Epithelial cell of esophagus (primary cell): ENCODE measurements at places on chromosomes 11 and 22.

- DNase-seq, result no peak
Measured at GRCh38 chr22:46761017-46761416, 1.4 kb upstream of the TBC1D22A start.

GRCh38 chr11:103344886-103345285 lies 235.7 kb downstream of the DYNC2H1 start:
- no peak for DNase-seq

- DNase-seq, result peak; percentile 18
Measured at GRCh38 chr22:39379756-39380730, 19.5 kb upstream of the TAB1 start.

GRCh38 chr22:36065462-36065774 lies 36.8 kb upstream of the RBFOX2 start:
- DNase-seq, result no peak

GRCh38 chr11:95254716-95255115 lies 23.7 kb upstream of the SESN3 start:
- DNase-seq, result no peak

- DNase-seq, result peak; percentile 21
Measured at GRCh38 chr11:22778642-22779041, 51.0 kb downstream of the SVIP start.

DNA sequence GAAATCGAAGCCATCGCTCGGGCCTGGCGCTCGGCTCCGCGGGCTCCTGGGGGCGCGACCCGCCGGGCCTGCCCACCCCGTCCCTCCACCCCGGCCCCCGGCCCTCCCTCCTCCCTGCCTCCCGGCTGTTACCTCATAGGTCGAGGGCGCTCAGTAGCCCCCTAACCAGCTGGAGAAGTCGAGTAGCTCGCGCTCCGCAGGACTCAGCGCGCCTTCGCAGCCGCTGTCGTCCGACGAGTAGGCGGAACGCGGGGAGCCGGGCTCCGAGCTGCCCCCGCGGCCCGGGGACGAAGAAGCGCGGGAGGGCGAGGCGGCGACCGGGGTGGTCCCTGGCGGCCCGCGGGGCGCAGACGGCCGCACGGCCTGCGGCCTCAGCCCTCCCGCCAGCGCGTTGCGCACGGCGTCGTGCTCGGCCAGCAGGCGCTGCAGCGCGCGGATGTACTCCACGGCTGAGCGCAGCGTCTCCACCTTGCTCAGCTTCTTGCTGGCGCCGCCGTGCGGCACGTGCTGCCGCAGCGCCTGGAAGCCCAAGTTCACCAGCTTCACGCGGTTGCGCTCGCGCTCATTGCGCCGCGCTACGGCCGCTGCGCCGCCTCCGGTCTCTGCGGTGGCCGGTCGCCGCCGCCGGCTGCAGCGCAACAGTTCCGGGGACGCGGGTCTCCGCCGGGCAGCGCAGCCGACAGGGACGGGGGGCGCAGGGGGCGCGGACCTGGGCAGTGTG lies 627 bp downstream of the ASCL2 start:
- DNase-seq, result peak; percentile 84

DNA sequence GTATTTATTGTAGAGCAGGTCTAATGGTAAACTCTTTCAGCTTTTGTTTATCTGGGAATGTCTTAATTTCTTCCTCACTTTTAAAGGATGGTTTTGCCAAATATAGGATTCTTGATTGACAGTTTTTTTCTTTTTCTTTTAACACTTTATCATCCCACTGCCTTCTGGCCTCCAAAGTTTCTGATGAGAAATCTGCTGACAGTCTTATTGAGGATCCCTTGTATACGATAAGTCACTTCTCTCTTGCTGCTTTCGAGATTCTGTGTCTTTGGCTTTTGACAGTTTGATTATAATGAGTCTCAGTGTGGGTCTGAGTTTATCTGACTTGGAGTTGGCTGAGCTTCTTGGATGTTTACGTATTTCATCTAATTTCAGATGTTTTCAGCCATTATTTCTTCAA lies 6.7 kb upstream of the TSKU start:
- DNase-seq, result no peak
